ENCODE measurements at places on chromosomes 7 and 10.

GRCh38 chr10:52561322-52561721, 211.3 kb downstream of the MBL2 start:
- no peak for DNase-seq

GRCh38 chr7:104956753-104957450, 57.1 kb upstream of the KMT2E start:
- no peak for DNase-seq

DNA sequence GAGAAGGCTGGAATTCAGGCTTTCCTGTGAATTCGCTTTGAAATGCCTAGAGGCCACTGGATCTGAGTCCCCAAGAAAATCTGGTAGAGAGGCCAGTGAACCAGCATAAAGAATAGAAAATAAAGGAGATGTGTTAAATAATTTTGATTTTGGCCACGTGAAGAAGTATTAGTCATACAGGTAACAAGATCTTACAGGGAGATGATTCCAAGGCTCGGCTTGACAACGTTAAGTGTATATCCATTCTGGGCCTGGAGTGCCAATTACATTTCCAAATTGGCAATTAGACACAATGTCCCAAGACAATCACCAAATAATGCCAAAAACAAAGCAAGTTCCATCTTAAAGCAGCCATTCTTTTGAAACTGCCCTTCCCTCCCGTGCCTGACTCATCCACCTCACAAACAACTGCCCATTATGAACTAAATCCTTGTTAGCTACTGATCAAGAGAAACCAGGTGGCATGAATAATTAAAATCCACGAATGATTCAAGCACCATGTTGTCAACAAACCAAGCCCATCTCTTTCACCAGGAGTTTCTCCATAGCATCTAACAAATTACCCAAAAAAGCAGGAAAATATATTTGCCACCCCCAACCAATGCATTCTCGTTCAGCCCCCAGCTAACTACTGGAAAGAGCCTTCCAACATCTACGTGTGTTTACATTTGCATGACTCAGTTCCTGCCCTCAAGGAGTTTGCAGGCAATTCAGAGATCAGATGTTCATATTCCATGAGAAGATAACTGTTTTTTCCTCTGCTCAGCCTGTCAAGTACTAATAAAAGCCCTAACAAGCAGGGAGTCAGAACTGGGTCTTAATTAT, 8.5 kb downstream of the KCNMA1 start:
- DNase-seq: no peak

- no peak for DNase-seq
Observed at GRCh38 chr10:13349463-13350274, 1.6 kb upstream of the SEPHS1 start.

GRCh38 chr10:90041585-90041984, 340.2 kb downstream of the KIF20B start:
- no peak for DNase-seq

DNA sequence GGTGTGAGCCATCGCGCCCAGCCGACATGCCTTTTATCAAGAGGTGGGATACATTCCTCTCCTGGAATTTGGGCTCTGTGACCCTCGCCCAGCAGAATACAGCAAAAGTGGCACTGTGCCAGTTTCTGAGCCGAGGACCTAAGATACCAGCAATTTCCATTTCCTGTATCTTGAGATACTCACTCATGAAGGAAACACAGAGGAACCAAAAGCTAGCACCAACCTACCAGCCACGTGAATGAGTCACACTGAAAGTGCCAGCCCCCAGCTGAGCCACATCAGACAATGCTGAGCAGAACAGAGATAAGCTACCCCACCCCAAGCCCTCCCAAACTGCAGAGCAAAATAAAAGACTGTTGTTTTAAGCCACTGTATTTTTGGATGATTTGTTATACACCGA, 56.3 kb downstream of the CACUL1 start:
- peak; percentile 77 for DNase-seq

DNA sequence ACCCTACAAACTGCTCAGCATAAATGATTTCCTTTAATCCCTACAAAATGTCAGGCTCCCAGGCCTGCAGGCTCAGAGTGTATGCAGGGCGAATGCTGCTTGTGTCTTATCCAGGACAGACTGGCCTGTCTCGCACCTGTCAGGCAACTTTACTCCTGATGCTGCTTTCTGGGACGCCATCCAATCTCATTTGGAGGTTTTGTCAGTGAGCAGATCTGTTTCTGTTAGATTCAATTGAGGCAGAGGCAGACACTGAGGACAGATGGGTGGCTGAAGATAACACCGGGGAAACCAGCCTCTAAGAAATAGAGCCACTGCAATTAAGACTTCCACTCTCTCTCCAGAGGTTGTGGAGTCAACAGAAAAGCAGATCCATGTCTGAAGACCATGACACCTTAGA, 115.6 kb downstream of the DPP6 start:
- no peak for DNase-seq

- DNase-seq: no peak
Observed at GRCh38 chr10:131109726-131110125, 201.8 kb downstream of the TCERG1L start.

GRCh38 chr10:11242443-11243387, 225.0 kb downstream of the CELF2 start:
- DNase-seq: no peak

DNA sequence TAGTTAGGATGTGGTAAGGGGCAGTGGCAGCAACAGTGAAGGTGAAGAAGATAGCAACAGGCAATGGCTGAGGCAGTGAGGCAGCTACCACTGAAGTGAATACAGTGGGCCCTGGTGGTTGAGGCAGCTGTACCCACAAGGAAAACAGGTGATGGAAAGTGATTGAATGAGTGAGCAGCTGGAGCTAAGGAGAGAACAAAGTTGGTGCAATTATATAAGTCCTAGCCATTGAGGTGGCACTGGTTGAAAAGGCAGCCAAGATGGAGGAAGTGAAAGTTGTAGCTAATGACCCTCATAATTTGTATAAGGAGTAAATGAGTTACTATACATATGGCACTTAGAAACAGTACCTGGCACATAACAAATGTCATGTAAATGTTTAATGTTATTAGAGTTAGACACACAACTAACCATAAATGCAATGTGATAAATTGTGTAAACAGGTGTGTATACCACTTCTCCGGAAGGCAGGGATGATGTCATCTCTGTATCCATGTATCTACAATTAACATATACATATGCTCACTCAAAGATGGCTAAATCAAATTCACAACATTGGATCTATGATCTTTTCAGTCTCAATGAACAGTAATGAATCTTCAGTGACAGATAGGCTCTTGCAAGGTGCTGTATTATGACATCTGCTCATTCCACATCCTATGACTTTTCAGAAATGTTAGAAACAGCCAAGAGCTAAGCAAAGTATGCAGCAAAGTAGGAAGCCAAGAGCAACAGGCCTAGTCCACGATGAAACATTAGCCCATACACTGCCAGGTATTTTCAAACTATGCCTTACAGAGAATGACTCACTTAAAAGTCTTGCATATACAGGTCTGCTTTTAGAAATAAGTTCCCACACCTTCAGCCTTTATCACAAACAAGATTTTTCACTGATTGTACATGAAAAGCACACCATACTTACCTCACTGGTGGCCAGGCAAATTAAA, 10.7 kb downstream of the XPNPEP1 start:
- no peak for DNase-seq

DNA sequence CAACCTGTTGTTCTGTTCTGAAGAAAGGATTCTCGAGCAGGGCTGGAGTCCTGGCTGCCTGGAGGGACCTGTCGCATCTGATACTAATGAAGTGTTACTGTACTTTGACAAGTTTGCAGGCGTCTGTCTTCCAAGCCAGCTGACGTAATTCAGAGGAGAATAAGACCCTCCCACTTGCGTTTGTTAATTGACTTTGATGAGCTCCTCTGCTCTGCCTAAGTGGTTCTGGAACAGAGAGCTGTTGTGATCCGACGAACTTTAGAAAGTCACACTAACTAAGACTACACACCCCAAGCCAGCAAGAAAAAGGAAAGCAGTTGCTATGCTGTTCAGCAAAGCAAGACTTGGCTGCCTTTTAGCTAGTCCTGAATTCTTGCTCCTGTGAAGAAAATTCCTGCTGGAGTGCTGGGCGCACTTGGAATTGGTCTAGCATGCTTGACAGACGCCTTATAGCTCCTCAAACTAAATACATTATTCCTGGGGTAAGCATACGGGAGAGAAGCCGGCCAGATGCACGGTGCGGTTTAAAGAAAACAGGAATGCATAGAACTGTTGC, 200.3 kb downstream of the CACNB2 start:
- no peak for DNase-seq

GRCh38 chr10:14405076-14406065, 74.6 kb upstream of the FRMD4A start:
- no peak for DNase-seq

- no peak for DNase-seq
Observed at GRCh38 chr10:56646329-56647111, 285.5 kb upstream of the ZWINT start.

GRCh38 chr7:152435384-152436110, at the start of gene KMT2C:
KMT2C (minus strand) TSS chr7:152436003; CDS start chr7:152435786, 217 bp downstream.
- DNase-seq: peak; percentile 31

DNA sequence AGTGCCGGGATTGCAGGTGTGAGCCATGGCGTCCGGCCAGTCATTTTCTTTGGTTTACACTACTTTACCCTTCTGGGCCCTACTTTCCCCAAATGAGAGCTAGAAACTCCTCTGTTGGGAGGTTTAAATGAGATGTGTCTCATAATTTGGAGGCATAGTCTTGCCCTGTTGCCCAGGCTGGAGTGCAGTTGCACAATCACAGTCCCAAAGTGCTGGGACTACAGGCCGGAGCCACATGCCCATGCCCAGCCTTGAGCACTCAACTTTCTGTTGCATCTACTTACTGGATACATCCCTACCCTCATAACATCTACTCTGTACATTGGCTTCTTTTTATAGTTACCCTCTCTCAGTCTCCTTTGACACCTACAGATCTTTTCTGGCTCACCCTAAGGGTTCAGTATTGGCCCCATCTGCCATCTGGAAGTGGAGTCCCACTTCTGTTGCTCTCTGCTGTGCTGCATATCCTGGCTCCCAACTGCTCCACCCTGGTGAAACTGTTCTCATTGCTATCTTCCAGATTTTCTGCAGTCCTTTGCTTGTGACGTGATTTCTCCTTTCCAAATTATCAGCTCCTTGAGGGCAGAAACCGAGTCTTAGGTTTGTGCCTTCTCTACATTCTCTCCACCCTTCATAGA, 8.4 kb downstream of the EIF4H start:
- DNase-seq: no peak

DNA sequence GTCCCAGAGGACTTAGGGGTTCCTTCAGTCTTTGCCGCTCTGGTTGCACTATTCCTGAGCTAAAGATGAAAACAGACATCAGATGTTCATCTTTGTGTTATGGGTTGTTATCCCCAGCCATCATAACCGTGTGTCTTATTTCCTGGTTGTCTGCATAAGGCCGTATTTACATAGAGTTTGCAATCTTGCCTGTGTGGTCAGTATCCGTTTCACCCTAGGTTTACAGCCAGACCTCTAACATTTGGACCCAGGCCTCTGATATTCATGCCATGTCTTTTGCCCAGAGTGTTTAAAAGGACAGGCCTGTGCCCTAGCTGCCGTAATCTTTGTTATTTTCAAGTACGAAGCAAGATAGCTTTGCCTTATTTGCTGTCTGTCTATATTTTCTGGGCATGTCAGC, 26.6 kb downstream of the LRRC4 start:
- DNase-seq: no peak

- DNase-seq: peak; percentile 100
Observed at GRCh38 chr10:3785251-3785850, 342 bp upstream of the KLF6 start.

- no peak for DNase-seq
Observed at GRCh38 chr7:27254625-27255024, 12.0 kb downstream of the EVX1 start.

GRCh38 chr7:105269397-105269796, 119.3 kb downstream of the SRPK2 start:
- DNase-seq: no peak

GRCh38 chr7:37354656-37355131, 94.0 kb downstream of the ELMO1 start:
- DNase-seq: peak; percentile 34

DNA sequence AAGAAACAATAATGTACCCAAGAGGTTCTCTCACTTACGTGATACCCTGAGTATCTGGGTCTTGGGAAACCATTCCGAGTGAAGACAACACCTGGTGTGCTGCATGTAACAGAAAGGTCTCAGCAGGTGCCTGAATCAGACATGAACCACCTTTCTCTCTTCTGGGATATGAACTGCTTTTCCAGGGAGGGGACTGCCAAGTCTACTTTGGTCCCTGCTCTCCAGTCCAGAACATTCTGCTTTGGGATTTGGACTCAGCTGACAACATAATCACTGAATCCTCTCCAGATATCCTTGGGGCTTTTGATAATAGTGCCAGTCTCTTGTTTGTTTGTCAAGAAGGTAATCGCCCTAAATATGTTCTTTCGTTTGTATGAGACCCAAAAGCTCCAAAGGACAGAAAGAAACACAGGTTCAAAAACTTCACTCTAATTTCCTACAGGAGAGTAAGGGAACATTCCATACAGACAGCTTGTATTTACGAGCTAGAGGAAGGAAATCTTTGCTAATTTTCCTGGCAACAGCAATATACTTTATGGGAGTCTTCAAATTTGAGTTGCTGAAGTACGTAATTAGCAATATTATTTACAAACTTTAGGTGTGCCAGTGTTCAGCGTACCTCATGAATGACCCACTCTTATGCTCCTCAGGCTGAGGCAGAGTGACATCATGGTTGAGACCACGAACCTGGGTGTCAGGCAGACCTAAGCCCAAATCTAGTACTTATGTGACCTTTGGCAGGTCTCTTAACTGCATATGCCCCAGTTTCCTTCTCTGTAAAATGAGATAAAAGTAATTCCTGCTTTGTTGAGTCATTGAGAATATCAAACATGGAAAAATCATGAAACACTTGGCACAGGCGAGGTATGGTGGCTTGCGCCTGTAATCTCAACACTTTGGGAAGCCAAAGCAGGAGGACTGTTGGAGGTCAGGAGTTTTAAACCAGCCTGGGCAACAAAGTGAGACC, 5.4 kb downstream of the ABLIM1 start:
- no peak for DNase-seq

DNA sequence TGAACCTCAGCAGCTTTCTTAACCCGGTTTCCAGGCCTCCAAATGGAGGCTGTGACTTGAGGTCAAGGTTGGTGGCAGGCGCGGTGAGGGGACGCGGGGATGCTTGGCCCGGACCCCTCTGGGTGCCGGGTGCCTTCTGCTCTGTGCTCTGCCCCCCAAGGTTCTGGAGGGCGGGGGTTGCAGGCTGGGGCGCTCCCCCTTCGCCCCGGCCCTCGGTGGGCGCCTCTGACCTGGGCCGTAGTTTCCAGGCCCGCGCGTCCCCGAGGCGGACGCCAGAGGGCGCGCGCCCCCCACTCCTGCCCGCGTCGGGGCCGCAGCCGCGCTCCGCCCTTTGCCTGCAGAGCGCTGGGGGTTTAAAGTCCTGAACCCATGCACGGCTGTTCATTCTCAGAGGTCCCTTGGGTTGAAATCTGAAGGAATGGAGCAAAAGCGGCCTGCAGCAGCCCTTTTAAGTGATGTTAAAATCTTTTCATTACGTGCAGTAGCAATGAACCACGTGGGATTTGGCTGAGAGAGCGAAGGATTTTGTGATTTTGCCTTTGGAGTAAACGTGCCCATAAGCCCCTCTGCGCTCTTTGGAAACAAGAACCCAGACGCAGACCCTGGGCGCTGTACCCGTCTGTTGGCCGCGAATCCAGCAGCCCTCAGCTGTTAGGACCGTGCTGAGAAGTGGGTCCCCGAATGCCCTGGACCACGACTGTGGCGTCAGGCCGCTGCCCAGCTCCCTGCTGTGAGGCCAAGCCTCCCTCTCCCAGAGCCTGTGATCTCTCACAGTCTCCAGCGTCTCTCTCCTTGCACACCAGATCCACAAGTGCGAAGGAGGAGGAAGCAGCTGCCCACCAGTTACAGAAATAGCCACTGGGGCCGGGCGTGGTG, 135.0 kb downstream of the ACTR3B start:
- DNase-seq: no peak

Data from activated CD4-positive, alpha-beta T cell treated with anti-CD3 and anti-CD28 coated beads for 1 hour (primary cell).